ENCODE measurements at places on chromosomes 16 and 17.

- no peak for DNase-seq
Observed at GRCh38 chr16:67713647-67714273, 5.4 kb downstream of the GFOD2 start.

DNA sequence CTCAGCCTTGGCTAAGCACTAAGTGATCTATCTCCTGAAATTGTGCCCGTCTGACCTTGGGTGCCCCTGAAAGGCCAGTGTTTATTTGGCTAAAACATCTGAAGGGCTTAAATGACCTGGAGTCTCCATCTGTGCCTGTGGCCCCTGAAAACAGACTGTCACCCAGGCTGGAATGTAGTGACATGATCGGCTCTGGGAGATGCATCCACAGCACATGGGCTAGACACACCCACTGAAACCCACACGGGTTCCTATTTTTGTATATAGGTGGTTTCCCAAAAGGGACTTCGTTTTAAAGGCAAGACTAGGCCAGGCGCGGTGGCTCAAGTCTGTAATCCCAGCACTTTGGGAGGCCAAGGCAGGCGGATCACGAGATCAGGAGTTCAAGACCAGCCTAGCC, 13.5 kb downstream of the CEP295NL start:
- peak; percentile 25 for DNase-seq

- no peak for DNase-seq
Observed at GRCh38 chr16:49348408-49349176, 25.0 kb upstream of the C16orf78 start.

- DNase-seq: no peak
Observed at GRCh38 chr17:57916925-57917858, 38.0 kb downstream of the CUEDC1 start.

- peak; percentile 68 for DNase-seq
Observed at GRCh38 chr17:38735161-38735997, 5.2 kb downstream of the CISD3 start.

- DNase-seq: peak; percentile 75
Observed at GRCh38 chr16:79272141-79272577, 328.4 kb downstream of the MAF start.

DNA sequence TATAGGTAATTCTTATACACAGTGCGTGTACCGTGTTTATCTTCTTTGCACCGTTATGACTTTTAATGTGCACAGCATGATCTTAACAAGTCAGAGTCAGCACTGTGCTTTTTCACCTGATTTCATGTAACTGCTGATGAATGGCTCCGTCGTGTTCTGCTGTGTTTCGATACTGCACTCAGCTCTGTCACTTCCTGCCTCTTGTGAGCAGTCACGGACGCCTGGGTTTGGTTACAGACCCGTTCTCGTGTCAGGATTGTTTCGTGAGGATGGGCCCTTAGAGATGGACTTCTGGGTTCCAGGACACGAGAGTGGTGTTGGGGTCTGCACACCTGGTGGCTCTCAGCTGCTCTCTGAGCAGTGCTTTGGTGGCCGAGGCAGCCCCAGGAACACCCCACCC, 24.6 kb downstream of the TBCD start:
- DNase-seq: no peak

- no peak for DNase-seq
Observed at GRCh38 chr17:43025290-43025657, 243 bp downstream of the RND2 start.

DNA sequence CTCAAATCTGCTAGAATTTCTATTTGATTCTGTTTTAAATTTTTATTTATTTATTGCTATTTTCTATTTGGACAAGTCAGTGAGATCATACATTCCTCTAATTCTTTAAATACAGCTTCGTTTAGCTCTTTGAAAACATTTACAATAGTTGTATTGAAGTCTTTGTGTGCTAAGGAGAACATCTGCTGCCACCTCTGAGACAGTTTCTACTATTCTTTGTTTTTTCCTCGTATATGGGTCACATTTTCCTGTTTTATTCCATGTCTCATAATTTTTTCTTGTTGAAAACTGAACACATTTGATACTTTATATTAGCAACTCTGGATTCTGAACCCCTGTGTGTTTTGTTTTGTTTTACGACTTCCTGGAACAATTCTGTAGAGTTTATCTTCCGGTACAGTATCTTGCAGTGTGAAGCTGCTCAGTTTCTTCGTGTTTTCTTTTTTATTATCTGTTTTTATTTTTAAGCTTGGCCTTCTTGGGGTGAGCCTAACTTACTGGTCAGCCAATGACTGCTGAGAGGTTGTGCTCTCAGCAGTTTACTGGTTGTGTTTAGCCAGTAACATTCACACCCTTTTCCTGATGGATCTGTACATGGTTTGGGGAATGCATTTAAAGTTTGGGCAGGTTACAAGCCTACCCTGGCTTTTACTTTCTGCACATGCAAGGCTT, 99.0 kb downstream of the CA4 start:
- no peak for DNase-seq

DNA sequence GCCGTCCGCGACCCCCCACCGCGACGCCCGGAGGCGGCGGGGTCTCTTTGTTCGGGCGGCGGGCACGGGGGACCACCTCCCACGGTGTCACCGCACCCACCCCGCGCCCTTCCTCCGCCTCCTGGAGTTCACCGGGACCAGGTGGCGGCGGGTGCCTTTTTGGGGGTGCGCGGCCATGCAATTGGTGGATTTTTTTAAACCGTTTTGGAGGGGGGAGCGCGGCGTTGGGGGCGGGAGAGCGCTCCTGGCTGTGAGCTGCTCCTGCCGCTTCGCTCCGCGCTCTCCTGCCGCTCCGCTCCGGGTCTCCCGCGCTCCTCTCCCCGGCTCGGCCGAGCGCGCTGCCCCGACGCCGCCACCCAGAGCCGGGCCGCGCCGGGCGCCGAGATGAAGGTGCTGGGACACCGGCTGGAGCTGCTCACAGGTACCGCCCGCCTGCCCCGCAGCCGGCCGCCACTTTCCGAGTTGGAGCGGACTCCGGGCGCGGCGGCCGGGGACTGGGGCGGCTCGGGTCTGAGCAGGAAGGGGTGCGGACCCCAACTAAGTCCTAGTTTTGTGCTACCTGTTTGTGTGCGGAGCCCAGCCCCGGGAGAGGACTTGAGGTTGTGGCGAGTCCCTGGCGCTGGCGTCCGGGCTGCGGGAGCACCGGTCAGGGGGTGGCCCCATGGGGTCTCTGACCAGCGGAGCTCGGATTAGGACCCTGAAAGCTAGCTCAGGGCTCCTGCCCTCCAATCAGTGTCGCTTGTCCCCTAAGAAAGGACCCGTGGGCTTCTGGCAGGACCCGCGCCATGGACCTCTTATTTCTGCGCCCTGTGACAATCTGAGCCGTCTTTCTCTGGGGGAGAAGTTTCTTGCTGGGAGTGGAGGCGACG, 35.7 kb upstream of the NDRG4 start:
- DNase-seq: peak; percentile 14

- no peak for DNase-seq
Observed at GRCh38 chr17:61463316-61464129, 11.3 kb downstream of the TBX4 start.

GRCh38 chr16:66830422-66831404, at the start of gene NAE1:
Gene NAE1, minus strand, starts transcription at chr16:66830976. Its CDS starts 77 bp downstream, at chr16:66830899.
- peak; percentile 92 for DNase-seq

DNA sequence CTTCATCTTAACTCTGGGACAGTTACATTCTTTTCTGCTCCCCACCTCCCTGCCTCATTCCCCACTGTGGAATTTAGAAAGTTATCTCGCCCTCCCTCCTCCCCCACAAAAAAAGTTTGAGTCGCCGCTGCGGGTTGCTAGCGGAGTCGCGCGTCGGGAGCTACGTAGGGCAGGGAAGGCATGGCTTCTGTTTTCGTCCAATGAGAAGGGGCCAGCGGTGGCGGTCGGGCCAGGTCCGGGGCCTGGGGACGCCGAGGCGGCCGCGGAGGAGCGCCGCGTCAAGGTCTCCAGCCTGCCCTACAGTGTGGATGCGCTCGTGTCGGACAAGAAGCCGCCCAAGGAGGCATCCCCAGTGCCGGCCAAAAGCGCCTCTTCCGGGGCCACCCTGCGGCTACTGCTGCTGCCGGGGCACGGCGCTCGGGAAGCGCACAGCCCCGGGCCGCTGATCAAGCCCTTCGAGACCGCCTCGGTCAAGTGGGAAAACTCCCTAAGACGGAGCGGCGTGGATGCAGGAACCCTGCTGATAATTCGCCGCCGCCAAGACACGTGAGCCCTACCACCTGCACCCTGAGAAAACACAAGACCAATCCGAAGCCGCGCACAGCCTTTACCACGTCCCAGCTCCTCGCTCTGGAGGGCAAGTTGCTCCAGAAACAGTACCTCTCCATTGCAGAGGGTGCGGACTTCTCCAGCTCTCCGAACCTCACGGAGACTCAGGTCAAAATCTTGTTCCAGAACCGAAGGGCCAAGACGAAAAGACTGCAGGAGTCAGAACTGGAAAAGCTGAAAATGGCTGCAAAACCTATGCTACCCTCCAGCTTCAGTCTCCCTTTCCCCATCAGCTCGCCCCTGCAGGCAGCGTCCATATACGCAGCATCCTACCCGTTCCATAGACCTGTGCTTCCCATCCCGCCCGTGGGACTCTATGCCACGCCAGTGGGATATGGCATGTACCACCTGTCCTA, 8.9 kb downstream of the OR4D1 start:
- DNase-seq: peak; percentile 52

DNA sequence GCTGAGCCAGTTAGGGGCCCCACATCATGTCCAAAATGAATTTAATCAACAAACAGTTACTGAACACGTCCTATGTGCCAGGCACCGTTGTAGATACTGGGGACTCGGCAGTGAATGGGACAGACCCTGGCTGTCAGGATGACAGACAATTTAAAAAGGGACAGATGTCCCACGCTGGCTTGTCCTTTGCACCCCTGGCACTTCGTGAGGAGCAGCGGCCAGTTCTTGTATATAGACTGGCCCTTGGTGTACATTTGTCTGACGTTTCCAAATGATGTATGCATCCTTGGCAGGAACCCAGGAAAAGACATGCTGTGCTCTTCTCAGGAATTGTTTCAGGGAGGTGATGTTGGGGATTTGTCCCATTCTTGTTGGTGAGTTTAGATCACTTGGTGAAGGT, 21.1 kb downstream of the IL4R start:
- no peak for DNase-seq

- DNase-seq: no peak
Observed at GRCh38 chr17:64209356-64209941, 53.6 kb downstream of the TEX2 start.

DNA sequence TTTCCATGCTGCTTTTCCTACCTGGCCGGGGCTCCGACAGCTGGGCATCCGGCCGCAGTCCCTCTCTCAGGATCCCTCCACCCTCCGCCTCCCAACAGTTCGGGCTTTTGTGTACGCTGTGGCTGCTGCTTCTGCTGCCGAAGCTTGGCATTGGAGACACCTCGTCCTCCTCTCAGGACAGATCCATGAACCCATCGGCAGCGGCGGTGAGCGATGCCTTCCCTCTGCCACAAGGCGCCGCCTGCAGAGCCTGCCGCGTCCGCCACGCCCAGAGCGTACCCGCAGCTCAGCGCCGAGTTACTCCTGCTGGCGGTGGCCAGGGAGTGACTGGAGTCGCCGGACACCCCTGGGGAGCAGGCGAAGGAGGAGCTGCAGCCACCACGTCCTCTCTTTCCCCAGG, 2032.8 kb downstream of the TP53TG3F start:
- DNase-seq: no peak

DNA sequence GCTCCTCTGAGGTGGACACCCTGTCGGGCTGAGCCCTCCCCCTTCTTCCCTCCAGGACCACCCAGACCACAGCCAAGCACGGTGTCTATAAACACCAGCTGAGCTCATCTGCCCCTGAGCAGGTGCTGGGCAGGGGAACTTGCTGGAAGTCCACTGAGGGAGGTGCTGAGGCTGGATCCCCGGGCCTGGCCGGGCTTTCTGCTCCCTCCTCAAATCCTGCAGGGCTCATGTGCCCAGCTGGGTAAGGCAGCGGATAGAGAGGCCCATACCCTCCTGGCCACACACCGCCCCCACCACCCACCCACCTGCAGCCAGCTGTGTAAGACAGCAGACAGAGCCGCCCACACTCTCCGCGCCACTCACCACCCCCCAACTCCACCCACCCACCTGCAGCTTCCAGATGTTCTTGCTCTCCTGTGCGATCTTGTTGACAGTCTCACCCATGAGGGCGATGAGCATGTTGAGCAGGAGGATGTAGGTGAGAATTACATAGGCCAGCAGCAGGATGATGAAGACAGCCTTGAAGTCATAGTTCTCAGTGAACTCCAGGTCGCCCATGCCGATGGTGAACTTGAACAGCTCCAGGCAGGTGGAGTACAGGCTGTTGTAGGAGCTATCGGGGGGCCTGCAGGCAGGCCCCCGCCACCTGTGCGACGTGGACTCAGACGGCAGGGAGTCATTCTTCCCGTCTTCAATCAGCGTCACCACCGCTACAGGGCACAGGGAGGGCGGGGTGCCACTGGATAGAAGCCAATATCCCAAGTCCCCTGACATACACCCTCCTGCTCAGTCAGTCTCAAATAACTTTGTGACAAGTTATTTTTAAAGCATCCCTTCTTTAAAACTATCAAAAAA, 15.9 kb upstream of the TRPV3 start:
- DNase-seq: no peak

- DNase-seq: no peak
Observed at GRCh38 chr16:10610499-10611184, 30.2 kb upstream of the EMP2 start.

DNA sequence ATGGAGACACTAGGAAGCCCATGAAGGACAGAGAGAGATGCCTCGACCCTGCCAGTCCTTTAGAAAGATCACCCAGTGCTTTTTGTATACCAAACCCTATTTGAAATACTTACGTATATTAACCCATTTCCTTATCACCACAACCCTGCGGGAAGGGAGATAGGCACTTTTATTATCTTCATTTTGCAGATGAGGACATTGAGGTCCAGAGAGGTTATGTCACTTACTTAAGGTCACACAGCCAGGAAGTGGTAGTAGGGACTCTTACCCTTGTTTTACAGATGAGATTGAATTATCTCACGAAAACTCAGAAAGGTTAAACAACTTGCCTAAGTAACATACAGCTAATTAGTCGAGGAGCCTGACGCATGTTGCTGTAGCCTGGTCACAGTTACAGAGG, 38.2 kb downstream of the IL4R start:
- DNase-seq: no peak

GRCh38 chr16:70772493-70772892, 28.5 kb downstream of the VAC14 start:
- no peak for DNase-seq
